Sciatic nerve (tissue), 2 donors: ENCODE measurements at places on chromosomes 4 and X.

GRCh38 chrX:11100281-11101035 is 10.7 kb upstream of the HCCS start:
- no peak for DNase-seq

DNA sequence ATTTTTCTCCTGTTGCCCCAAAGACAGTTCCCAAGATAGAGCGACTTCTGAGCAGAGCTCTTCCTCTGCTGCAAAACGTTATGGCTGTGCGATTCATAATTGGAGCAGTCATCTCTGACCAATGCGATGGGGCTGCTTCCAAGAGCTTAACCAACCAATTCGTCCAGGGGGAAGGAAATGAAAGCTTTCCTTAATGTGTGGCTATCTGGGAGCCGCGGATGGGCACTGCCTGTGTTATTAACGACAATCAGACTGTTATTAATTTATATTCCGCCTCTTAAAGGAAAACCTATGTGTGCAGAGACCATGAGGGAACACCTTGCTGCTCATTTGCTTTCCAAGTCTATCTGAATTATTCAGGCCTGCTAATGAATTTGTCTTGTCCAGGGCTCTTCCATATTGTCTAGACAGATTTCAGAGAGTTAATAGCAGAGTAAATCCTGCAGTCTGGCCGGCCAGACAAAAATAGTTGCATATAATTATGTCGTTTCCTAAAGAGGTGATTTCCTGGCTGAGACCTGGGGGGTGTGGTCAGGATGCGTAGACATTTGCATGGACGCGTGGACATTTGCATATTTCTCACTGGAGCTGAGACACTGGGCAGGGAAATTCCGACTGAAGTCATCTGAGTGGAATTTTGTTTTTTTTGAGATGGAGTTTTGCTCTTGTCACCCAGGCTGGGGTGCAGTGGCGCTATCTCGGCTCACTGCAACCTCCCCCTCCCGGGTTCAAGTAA is 135.4 kb downstream of the HMX1 start:
- no peak for DNase-seq

DNA sequence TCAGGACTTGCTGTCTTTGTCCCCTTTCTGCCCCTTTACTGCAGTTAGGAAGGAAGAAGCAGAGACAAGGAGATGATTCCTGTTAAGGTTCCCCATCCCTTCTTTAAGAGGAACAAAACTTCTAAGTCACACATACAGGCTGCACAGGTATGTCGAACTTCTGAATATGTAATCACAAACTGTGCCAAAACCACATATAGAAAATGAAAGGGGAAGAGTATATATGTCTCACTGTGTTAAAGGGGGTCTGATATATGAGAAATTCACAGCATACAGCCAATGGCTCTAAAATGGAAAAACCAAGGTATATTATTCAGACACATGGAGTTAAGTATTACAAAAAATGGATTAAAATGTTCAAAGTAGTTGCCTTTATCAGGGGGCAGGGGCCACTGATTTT is 11.7 kb downstream of the CFAP97 start:
- DNase-seq, result no peak

DNA sequence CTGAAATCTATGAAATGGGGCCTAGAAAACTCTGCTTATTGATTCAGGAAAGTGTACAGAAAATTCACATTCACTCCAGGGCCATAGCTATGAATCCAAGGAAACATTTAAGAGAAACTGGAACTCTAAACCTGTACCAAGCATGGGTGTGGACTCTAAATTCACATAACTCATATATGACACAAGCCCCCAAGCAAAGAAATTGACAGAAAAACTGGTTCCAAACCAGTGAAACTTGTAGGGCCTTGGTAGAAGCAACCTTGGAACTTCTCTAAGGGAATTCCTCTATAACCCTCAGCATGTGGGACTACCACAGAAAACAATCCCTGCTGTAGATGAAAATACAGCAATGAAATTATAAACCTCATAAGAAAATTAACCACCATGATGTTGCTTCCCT is 106.6 kb upstream of the NRK start:
- no peak for DNase-seq

- no peak for DNase-seq
These were observed 510.4 kb downstream of the ANKRD50 start for GRCh38 chr4:124202099-124202498.

GRCh38 chrX:8424912-8425311 is 39.7 kb upstream of the VCX3B start:
- no peak for DNase-seq
